ENCODE measurements at places on chromosomes 12 and 14. TPM values are rescaled to one million over a fixed set of nuclear protein-coding genes. Genes with fewer than 3 reads are reported as not detected.

DNA sequence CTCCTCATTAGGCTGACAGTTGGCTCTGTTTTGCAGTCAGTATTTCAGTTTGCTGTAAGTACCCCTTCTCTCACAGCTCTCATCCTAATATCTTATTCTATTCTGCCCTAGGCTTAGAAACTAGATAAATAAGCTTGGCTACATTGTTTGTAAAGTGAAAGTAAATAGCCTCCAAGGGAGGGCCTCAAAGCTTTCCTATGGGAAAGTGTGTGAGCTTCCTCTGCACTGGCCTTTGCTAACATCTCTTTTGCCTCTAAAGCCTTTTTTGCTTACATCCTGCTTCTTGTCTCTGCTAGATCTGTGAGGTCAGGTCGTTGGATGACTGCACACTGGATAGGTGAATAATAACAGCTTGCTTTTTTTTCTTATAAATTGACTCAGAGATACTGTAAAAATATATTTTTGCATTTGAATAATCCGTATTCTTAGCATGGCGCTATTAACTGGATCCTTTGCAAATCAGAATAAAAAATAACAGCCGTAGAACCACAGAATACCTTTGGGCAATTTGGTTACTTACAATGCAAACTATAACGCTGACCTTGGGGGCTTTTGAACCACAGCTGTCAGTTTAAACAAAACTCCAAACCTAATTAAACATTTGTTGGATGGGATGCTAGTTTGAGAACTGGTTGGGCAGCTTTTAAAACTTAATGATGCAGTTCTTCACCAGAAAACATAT, 55.1 kb downstream of the TTC6 start:
- peaks cover 41% of the 10 kb centered on the region for H3K4me1 ChIP-seq
- DNase-seq = peak; percentile 75
- H3K27ac ChIP-seq = peak overlapping the region; percentile 63

DNA sequence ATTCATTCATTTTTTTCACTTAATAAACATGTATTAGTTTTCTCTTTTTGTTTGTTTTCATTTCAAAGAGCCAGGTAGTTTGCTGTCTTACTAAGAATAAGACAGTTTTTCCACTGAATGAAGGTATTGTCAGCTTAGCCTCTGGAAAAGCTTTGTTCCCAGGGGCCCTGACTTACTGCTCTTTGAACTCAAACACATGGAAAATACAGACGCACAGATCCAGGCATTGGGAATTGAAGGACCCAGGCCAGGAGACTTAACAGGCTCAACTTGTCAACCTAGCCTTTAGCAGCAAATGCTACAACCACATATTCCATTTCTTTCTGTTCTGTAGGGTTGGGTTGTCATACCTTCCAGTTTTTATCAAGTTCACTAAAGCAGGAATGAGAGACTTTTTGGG, 38.5 kb upstream of the SLCO1C1 start:
- no peak for DNase-seq
- no peaks in the 10 kb centered on the region for H3K36me3 ChIP-seq
- no peaks in the 10 kb centered on the region for H3K4me1 ChIP-seq
- H3K4me3 ChIP-seq = no peak overlapping the region

- H3K36me3 ChIP-seq = no peaks in the 10 kb centered on the region
- H3K4me3 ChIP-seq = no peak overlapping the region
- DNase-seq = no peak
- H3K4me1 ChIP-seq = no peaks in the 10 kb centered on the region
These were observed 10.7 kb downstream of the SLC25A29 start for GRCh38 chr14:100295376-100296105.

GRCh38 chr14:74956280-74957072, 1.1 kb upstream of the PGF start:
- no peak overlapping the region for H3K4me3 ChIP-seq
- H3K27ac ChIP-seq = no peak overlapping the region
- peaks cover 11% of the 10 kb centered on the region for H3K4me1 ChIP-seq
- H3K36me3 ChIP-seq = no peaks in the 10 kb centered on the region
- H3K27me3 ChIP-seq = no peaks in the 10 kb centered on the region
- DNase-seq = no peak

DNA sequence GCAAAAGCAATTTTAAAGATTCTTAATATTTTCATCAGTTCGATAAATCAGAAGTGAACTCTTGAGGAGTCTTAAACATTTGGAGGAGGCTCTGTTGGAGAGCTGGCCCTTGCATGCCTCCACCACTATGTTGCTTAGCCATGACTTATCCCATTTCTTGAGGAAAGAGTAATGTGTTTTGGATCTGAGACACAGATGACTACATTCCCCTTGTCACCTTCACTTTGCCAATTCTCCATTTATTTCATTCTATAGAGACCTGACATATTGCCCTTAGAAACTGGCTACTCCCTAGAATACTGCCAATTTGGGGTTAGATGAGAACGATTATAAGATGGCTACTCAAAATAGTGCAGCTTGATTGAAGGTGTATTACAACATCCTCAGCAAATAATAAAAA, 157.4 kb upstream of the TMEM260 start:
- no peak overlapping the region for H3K27ac ChIP-seq
- no peak for DNase-seq
- no peaks in the 10 kb centered on the region for H3K4me1 ChIP-seq
- no peak overlapping the region for H3K4me3 ChIP-seq

- peak; percentile 53 for DNase-seq
- H3K27me3 ChIP-seq = peaks cover 53% of the 10 kb centered on the region
- no peak overlapping the region for H3K27ac ChIP-seq
- peaks cover 8% of the 10 kb centered on the region for H3K4me1 ChIP-seq
- no peak overlapping the region for H3K4me3 ChIP-seq
- H3K36me3 ChIP-seq = no peaks in the 10 kb centered on the region
These were observed 33.1 kb downstream of the CMKLR1 start for GRCh38 chr12:108305991-108306501.

DNA sequence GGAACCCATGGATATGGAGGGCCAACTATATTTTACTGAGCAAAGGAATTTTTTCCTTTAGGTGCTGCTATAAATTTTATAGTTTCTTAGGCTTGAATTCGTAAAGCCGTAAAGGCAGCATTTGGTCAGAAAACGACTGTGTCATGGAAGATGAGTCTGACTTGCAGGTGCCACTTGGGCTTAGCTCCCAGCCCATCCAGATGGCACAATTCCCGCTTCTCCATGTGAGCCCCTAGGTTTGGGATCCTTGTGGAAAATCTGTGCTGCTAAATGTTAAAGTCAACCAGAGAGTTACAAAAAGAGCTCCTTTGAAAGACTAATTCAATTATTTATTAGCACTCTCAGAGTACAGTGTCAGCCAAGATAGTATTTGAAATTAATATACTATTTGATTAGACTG, 120.1 kb upstream of the NPAS3 start:
- no peaks in the 10 kb centered on the region for H3K27me3 ChIP-seq
- H3K4me1 ChIP-seq = peaks cover 13% of the 10 kb centered on the region
- DNase-seq = no peak
- no peak overlapping the region for H3K27ac ChIP-seq
- H3K36me3 ChIP-seq = no peaks in the 10 kb centered on the region
- H3K4me3 ChIP-seq = no peak overlapping the region

DNA sequence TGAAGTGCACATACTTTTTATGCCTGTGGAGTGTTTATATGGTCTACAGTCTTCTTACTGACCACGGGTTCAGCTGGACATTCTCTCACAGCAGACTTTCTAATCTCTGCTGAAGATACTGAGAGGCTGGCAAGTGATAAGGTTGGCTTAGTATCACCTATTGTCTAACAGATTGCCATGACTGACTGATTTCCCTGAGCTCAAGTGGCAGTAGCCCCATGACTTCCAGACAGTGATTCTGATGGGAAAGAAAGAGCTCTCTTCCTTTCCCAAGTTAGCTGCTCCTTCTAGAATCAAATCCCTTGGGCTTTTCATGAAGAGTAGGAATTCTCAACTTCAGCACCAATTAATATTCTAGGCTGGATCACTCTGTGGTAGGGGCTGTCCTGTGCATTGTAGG, 141.4 kb downstream of the ANO4 start:
- H3K27ac ChIP-seq = no peak overlapping the region
- no peak overlapping the region for H3K4me3 ChIP-seq

DNA sequence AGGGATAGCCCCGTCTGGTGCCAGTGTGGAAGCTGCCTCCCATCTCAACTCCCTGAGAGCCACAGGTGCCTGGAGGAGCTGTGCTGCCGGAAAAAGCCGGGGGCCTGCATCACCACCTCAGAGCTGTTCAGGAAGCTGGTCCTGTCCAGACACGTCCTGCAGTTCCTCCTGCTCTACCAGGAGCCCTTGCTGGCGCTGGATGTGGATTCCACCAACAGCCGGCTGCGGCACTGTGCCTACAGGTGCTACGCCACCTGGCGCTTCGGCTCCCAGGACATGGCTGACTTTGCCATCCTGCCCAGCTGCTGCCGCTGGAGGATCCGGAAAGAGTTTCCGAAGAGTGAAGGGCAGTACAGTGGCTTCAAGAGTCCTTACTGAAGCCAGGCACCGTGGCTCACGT, 25.5 kb upstream of the P2RX4 start:
- H3K4me3 ChIP-seq = no peak overlapping the region
- no peaks in the 10 kb centered on the region for H3K27me3 ChIP-seq
- H3K27ac ChIP-seq = no peak overlapping the region
- H3K36me3 ChIP-seq = peaks cover 4% of the 10 kb centered on the region

- H3K4me3 ChIP-seq = peak overlapping the region; percentile 30
- DNase-seq = peak; percentile 87
- no peaks in the 10 kb centered on the region for H3K27me3 ChIP-seq
- H3K36me3 ChIP-seq = no peaks in the 10 kb centered on the region
These were observed 49.7 kb downstream of the JAG2 start for GRCh38 chr14:105118646-105119407.

- no peaks in the 10 kb centered on the region for H3K4me1 ChIP-seq
- no peak overlapping the region for H3K27ac ChIP-seq
- peaks cover 35% of the 10 kb centered on the region for H3K27me3 ChIP-seq
- no peaks in the 10 kb centered on the region for H3K36me3 ChIP-seq
These were observed 67.2 kb downstream of the GLT1D1 start for GRCh38 chr12:128920468-128920867.

DNA sequence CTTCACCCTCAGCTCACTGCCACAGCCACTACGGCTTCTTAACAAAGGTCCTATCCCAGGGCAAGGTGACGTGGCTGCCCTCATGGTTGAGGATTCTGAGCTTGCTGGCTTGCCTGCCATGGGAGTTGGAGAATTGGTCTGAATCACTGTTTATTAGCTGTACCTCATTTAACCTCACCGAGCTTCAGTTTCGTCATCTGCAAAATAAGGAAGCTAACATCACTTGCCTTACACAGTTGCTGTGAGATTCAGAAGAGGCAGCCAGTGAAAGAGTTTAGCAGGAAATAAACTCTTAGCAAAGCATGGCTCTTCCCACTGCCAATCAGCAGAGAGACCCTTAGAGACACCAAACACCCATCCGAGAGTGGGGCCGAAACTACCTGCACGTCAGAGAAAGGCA, 90.1 kb upstream of the KCNA1 start:
- peaks cover 14% of the 10 kb centered on the region for H3K27me3 ChIP-seq
- H3K36me3 ChIP-seq = no peaks in the 10 kb centered on the region
- no peak overlapping the region for H3K4me3 ChIP-seq
- no peak for DNase-seq
- no peak overlapping the region for H3K27ac ChIP-seq
- no peaks in the 10 kb centered on the region for H3K4me1 ChIP-seq

DNA sequence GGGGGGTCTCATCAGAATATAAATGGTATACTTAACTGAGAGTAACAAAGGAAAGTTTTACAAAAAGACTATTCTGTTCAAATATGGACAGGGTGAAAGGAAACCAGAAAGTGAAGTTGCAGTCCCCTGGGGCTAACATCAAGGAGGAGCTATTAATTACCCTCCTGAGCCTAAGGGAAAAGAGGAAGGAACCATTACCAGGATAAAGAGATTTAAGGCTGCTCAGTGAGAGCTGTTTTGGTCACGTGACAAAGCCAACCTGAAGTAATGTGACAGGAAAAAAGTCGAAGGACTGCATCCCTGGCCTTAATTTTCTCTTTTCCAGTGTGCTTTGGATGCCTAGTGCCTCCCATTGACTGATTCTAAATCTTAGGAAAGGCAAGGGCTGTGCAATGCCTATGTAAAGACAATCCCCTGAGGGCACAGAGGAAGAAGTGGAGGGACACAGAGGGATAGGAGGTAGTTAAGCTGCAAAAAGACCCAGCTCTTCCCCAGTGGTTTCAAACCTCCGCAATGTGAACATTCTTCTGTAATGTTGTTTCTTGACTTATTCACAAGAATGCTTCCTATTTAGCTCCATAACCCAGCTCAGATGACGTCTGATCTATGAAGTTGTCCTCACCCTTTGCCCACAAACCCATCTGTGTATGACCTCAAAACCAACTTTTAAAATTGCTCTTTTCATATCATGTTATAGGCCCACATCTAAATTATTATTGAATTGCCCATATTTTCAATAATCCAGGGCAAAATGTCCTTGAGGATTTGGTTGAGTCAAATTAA, 187.7 kb upstream of the DCN start:
- DNase-seq = no peak
- H3K27ac ChIP-seq = no peak overlapping the region
- no peaks in the 10 kb centered on the region for H3K36me3 ChIP-seq
- no peaks in the 10 kb centered on the region for H3K4me1 ChIP-seq
- H3K4me3 ChIP-seq = no peak overlapping the region

GRCh38 chr12:31369712-31370521, 44.0 kb upstream of the SINHCAF start:
- H3K4me1 ChIP-seq = no peaks in the 10 kb centered on the region
- no peak overlapping the region for H3K27ac ChIP-seq
- no peaks in the 10 kb centered on the region for H3K27me3 ChIP-seq
- DNase-seq = no peak
- H3K4me3 ChIP-seq = no peak overlapping the region

GRCh38 chr12:86683568-86684304, 427.5 kb upstream of the MGAT4C start:
- no peaks in the 10 kb centered on the region for H3K36me3 ChIP-seq
- H3K27me3 ChIP-seq = no peaks in the 10 kb centered on the region
- no peaks in the 10 kb centered on the region for H3K4me1 ChIP-seq
- H3K4me3 ChIP-seq = no peak overlapping the region
- no peak overlapping the region for H3K27ac ChIP-seq

- DNase-seq = no peak
- no peaks in the 10 kb centered on the region for H3K36me3 ChIP-seq
- no peaks in the 10 kb centered on the region for H3K4me1 ChIP-seq
- no peak overlapping the region for H3K4me3 ChIP-seq
- H3K27ac ChIP-seq = no peak overlapping the region
These were observed 48.5 kb downstream of the IFNG-AS1 start for GRCh38 chr12:68037616-68038255.

- no peak for DNase-seq
- H3K36me3 ChIP-seq = no peaks in the 10 kb centered on the region
- H3K27me3 ChIP-seq = no peaks in the 10 kb centered on the region
- H3K4me3 ChIP-seq = no peak overlapping the region
- no peak overlapping the region for H3K27ac ChIP-seq
These were observed 185.6 kb downstream of the EPS8 start for GRCh38 chr12:15603474-15604085.

- H3K4me3 ChIP-seq = no peak overlapping the region
- DNase-seq = no peak
- peaks cover 22% of the 10 kb centered on the region for H3K27me3 ChIP-seq
- H3K36me3 ChIP-seq = no peaks in the 10 kb centered on the region
- H3K27ac ChIP-seq = no peak overlapping the region
These were observed 22.8 kb upstream of the LALBA start for GRCh38 chr12:48592591-48593086.

GRCh38 chr12:67697967-67698366, 49.4 kb downstream of the DYRK2 start:
- no peak overlapping the region for H3K4me3 ChIP-seq
- peaks cover 27% of the 10 kb centered on the region for H3K4me1 ChIP-seq
- no peak for DNase-seq
- no peaks in the 10 kb centered on the region for H3K36me3 ChIP-seq

The CATSPERB gene
- total RNA-seq = not detected

The A2M gene
- not detected for total RNA-seq

The BRF1 gene
- total RNA-seq = 55.8 TPM

The NFE2 gene
- total RNA-seq = 0.40 TPM

The ZDHHC22 gene
- total RNA-seq = 0.15 TPM

The DPY19L2 gene
- 0.98 TPM for total RNA-seq

The OR4Q3 gene
- total RNA-seq = not detected

The PTPRB gene
- 0.66 TPM for total RNA-seq

The SDR9C7 gene
- not detected for total RNA-seq

The IFNG-AS1 gene
- total RNA-seq = not detected

Data from PC-3 (cell line).